Type B pancreatic cell (in vitro differentiated cells): ENCODE measurements at places on chromosomes 2 and 18. TPM values are rescaled to one million over a fixed set of nuclear protein-coding genes. Genes with fewer than 3 reads are reported as not detected.

DNA sequence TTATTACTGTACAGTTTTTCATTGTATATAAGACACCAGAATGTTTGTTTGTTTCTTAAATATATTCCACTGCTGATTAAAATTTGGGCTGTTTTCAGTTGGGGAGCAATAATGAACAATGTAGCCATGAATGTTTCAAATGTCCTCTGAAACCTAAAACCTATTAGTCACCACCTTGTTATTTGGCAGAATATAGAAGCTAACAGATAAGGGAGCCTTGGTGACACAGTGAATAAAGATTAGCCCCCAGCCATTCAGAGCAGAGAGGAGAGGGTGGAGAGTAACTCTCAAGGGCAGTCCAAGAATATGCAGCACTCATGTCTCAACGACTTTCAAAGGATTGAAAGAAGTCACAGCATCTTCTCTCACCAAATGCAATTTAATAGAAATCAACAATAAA lies 43.1 kb upstream of the ATP8B1 start:
- peak overlapping the region; percentile 27 for H3K27ac ChIP-seq
- H3K4me3 ChIP-seq = no peak overlapping the region
- H3K27me3 ChIP-seq = no peaks in the 10 kb centered on the region
- peaks cover 6% of the 10 kb centered on the region for H3K4me1 ChIP-seq
- H3K36me3 ChIP-seq = no peaks in the 10 kb centered on the region

Gene VWA3B
- total RNA-seq = 0.38 and 4.1 TPM in 2 replicates

DNA sequence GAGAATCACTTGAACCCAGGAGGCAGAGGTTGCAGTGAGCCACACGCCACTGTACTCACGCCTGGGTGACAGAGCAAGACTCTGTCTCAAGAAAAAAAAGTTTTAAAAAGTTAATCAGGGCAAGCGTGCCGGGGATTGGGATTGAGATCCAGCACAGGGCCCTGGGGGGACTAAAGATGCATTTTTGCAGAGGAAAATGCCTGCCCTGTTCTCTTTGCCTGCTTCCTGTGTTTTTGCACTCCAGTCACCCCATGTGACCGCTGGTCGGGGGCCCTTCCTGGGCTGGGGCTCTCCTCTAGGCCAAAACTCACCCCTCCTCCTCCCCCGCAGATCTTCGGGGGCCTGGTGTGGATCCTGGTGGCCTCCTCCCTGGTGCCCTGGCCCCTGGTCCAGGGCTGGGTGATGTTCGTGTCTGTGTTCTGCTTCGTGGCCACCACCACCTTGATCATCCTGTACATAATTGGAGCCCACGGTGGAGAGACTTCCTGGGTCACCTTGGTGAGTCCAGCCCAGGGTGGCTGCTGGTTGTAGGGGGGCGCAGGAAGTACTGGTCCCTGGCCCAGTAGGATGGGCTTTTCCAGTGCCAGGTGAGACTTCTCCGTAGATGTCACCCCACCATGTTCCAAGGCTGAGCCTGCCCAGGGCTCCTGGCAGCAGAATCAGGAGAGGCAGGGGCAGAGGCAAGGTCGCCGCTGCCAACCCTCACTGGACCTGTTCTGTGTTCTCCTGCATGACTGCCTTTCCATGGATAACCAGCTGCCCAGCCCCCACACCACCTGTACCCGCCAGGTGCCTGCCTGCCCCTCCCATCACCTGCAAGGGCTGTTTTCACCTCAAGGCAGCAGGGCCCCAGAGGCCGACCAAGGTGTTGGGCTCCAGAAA lies 22.4 kb downstream of the MAL start:
- H3K27ac ChIP-seq = no peak overlapping the region
- DNase-seq = no peak
- H3K4me1 ChIP-seq = no peaks in the 10 kb centered on the region
- H3K36me3 ChIP-seq = no peaks in the 10 kb centered on the region
- H3K4me3 ChIP-seq = no peak overlapping the region

DNA sequence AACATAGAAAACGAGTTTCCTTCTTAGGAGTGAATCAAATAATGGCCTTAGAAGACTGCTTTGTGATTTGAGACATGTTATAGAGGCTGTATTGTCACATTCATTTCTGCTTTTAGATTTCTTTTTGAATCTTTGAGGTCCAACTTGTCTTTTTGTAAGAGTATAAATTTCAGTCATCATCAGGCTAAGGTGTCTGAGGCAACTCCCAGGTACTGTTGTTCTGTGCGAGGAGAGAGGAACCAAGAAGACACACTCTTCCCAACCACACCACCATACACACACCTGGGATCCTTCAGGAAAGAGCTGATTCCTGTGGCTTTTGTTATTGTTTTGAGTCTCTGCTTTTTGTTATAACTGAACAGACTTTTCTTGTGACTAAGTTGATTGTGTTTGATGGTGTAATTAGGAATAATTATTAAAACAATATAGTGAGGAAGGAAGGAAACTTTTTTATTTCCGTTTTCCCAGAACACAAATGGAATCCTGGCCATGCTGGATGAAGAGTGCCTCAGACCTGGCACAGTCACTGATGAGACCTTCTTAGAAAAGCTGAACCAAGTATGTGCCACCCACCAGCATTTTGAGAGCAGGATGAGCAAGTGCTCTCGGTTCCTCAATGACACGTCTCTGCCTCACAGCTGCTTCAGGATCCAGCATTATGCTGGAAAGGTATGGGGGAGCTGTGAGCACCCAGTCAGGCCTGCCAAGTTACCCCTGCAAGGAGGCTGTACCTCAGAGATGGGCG lies 140.4 kb downstream of the MYO1B start:
- H3K36me3 ChIP-seq = peaks cover 43% of the 10 kb centered on the region
- peaks cover 5% of the 10 kb centered on the region for H3K4me1 ChIP-seq
- no peak overlapping the region for H3K4me3 ChIP-seq
- DNase-seq = no peak
- H3K27ac ChIP-seq = no peak overlapping the region

- peaks cover 5% of the 10 kb centered on the region for H3K27me3 ChIP-seq
- no peak for DNase-seq
- H3K27ac ChIP-seq = peak overlapping the region; percentile 5
- no peak overlapping the region for H3K4me3 ChIP-seq
These were observed 53.9 kb upstream of the STPG4 start for GRCh38 chr2:47208852-47209606.

Gene TRAF3IP1
- total RNA-seq = 20.9 and 21.0 TPM in 2 replicates

- DNase-seq = no peak
- no peaks in the 10 kb centered on the region for H3K36me3 ChIP-seq
- H3K4me3 ChIP-seq = no peak overlapping the region
These were observed 5.1 kb downstream of the COMMD1 start for GRCh38 chr2:61910603-61911002.

Gene COLEC11
- total RNA-seq = 0.33 and 0.63 TPM in 2 replicates

Gene GPR45
- not detected in 2 replicates for total RNA-seq

DNA sequence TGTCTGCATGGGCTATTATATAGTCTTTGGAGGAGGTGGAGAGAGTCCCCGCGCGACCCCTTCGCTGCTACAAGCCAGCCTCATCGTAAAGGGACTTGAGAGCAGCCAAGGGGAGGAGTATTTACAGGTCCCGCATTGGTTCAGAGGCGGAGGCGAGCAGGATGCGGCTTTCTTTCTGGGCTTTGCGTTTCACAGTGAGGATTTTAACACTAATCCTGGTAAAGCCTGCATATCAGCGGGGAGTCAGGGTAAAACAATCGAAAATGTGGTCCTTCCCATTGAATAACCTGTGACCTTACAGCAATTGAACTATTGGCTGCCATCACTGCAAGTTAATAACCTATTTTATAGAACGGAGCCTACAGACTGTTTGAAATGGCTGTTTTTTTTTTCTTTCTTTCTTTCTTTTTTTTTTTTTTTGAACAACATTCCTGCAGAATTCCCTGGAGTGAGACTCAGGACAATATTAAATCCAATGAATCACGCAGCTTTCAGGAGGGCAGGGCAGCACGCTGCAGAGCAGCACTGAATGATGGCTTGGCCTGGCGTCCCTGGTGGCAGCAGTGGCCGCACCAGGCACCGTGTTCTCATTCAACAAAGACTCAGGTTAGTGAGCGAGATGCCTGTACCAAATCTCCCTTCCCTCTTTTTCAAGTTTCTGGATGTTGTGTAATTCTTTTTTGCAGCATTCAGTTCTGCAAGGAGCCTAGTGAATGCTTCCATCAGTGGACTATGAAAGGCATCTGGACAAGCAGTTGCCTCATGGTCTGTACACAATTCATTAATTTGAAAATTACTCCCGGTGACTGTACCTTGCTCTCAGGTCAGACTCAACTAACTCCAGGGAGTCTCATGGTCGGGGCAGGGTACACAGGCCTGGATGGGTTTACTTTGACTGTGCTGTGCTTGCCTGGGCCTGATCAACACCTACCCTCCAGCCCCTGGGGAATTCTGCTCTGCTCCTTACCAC lies 19.8 kb downstream of the SMIM21 start:
- H3K27me3 ChIP-seq = peaks cover 5% of the 10 kb centered on the region
- no peaks in the 10 kb centered on the region for H3K36me3 ChIP-seq
- H3K27ac ChIP-seq = no peak overlapping the region
- DNase-seq = no peak
